ENCODE measurements at places on chromosomes 12 and 14.
A peak's percentile ranks its signal among the peaks of the same experiment; 100 is the strongest.

DNA sequence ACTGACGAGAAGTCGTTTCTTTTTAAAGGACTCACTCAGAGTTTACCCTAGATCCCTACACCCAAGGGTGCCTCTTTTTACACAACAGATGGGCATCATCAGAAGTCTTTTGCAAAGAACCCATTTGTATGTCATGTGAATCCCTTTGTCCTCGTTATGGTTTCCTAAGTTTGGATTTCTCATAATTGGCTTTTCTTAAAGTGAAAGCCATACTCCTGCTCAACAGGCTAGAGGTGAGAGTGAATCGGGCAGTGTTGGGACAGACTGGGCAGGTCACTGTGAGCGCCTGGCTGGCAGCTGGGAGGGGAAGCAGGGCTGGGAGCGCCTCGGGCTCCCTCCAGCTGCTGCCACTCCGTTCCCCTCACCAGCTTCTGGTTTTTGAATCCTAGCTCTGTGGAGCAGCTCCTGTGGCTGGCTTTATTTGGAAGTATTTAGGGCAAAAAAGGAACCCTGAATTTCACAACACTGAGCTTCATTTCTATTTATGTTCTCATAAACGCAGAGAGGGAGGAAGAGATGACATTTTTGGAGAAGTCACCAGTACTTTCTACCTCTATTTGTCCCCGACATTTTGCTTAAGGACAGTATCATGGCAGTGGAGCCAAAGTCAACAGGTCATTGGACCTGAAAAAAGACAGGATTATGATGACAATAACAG lies 63.8 kb upstream of the ACTN1 start:
- DNase-seq = peak; percentile 60

DNA sequence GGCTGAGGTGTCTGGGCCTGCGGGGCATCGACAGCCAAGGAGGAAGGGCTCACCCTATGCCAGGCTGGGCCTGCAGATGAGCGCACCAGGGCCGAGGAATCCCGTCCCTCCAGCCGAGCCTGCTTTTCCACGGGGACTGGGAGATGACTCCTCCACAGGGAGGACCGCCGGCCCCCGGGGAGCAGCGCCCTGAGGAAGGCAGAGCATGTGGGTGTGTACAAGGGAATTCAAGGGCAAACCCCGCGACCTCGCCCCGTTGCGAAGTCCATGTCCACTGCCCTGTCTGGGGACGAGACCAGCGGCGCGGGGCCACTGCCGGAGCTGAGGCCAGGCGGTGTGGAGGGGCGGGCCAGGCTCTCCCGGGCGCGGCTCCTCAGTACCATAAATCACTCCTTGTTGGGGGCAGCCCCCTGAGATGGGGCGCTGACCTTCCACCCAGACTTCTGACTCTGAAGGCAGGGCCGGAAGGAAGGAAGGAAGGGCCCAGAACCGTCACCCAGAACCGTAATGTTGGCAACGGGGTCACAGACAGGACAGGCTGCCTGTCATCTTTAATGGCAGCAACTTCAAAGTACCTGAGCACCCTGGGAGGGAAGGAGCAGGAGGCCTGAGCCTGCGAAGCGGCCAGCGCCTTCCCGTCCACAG lies 52.5 kb downstream of the RNF34 start:
- peak; percentile 20 for DNase-seq

- DNase-seq = no peak
These were observed 39.8 kb upstream of the CMKLR1 start for GRCh38 chr12:108378926-108379325.

GRCh38 chr12:65566751-65567150 lies 257.5 kb upstream of the HMGA2 start:
- DNase-seq = no peak

- DNase-seq = peak; percentile 15
These were observed 24.1 kb downstream of the AHNAK2 start for GRCh38 chr14:104953896-104954656.

DNA sequence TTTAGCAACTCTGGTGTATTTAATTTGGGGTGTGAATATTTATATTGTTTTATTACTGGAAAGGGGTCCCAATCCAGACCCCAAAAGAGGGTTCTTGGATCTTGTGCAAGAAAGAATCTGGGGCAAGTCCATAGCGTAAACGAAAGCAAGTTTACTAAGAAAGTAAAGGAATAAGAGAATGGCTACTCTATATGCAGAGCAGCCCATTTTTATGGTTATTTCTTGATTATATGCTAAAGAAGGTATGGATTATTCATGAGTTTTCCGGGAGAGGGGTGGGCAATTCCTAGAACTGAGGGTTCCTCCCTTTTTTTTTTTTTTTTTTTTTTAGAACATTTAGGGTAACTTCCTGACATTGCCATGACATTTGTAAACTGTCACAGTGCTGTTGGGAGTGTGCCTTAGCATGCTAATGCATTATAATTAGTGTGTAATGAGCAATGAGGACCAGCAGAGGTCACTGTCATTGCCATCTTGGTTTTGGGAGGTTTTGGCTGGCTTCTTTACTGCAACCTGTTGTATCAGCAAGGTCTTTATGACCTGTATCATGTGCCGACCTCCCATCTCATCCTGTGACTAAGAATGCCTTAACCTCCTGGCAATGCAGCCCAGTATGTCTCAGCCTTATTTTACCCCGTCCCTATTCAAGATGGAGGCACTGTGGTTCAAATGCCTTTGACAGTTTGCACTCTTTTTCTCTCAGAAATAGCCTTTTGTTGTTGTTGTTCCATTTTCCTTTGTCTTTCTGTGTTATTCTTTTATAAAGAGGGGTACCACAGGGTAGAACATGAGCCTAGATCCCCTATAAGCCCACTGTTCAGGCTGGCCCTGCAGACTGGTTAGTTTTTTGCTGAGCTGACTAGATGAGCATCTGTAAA lies 75.5 kb upstream of the DCD start:
- DNase-seq = no peak

GRCh38 chr14:83566567-83566966 lies 1963.4 kb upstream of the FLRT2 start:
- no peak for DNase-seq

DNA sequence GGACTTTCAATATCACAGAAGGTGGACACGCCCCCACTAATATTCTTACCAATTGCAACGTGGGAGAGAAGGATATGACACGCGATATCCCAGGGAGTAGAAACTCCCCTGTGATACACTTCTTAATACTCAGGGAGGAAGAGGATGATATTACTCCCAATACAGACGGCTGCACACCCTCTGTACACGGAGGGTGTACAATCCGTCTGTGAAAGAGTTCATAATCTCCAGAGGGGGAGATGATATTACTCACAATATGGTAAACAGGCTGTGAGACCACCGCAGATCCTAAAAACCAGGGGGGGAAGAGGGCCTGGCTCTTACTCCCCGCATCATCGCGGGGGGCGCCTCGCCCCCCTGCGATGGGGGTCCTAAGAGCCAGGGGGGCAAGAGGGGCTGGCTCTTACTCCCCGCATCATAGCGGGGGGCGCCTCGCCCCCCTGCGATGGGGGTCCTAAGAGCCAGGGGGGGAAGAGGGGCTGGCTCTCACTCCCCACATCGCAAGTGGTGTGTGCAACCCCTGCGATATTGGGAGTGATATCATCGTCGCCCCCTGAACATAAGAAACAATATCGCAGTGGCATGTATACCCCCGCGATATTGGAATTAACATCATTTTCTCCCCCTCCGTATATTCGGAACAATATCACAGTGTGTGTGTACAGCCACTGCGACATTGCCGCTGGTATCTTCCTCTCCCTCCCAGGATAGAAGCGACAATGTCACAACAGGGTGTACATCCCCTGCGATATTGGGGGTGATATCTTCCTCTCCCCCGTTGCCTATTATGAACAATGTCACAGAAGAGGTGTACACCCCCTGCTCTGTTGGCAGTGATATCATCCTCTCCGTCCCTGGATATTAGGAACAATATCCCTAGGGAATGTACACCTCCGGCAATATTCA lies 8.9 kb upstream of the CLEC6A start:
- no peak for DNase-seq

- DNase-seq = no peak
These were observed 26.3 kb downstream of the EML1 start for GRCh38 chr14:99819514-99819913.

DNA sequence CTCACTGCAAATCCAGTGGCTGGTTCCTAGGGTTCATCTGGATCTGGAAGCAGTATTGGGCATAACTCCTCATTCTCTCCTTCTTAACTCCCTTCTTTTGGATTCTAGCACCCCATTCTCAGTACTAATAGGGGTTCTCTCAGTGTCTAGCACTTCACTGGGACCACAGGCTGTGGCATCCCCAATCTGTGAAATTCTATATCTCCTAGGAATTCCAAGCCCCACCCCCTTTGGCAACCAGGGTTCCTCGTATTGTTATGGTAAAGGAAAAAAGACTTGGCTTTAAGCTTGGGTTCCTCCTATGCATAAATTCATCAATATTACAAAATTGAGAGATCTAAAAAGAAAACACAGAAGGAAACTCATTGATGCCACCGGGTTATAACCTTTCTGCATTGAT lies 45.0 kb upstream of the FBXO21 start:
- no peak for DNase-seq

GRCh38 chr12:26021534-26021933 lies 63.1 kb downstream of the RASSF8 start:
- no peak for DNase-seq

GRCh38 chr12:75471902-75472890 lies 8.4 kb upstream of the GLIPR1 start:
- DNase-seq = no peak

GRCh38 chr14:102811971-102812370 lies 34.7 kb downstream of the TRAF3 start:
- DNase-seq = no peak

- DNase-seq = peak; percentile 42
These were observed 232.1 kb downstream of the NAV3 start for GRCh38 chr12:78062786-78063185.

GRCh38 chr12:103334466-103334865 lies 161.3 kb downstream of the C12orf42 start:
- no peak for DNase-seq

- no peak for DNase-seq
These were observed 520.8 kb downstream of the FLRT2 start for GRCh38 chr14:86050757-86051156.

GRCh38 chr12:122395319-122395718 lies 27.1 kb downstream of the CLIP1 start:
- no peak for DNase-seq

DNA sequence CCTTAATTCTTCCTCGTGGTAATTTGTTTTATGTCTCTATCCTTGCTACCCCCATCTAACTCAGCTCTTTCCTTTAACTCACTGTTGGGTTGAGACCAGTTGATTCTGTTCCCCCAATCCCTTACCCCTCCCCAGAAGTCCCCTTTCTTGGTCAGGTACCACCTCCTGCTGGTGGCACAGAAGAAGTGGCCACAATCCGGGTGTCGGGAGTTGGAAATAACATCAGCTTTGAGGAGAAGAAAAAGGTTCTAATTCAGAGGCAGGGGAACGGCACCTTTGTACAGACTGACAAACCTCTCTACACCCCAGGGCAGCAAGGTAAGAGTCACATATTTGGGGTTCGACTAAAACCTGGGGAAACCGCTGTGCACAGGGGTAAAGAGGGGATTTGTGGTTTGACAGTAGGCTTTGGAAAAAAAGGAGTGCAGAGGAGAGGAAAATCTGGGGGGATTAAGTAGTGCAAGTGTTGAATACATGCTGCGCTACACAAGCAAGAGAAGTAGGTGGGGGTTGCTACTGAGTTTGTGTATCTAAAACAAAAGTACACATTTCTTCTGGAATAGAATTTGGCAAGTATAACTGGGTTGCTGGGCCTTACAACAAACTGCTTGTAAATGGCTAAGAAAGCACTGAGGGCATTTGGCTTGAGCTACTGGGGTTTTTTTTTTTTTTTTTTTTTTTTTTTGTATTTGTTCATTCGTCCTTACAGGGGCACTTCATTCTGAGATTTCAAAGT lies 1.3 kb downstream of the A2ML1 start:
- DNase-seq = no peak

DNA sequence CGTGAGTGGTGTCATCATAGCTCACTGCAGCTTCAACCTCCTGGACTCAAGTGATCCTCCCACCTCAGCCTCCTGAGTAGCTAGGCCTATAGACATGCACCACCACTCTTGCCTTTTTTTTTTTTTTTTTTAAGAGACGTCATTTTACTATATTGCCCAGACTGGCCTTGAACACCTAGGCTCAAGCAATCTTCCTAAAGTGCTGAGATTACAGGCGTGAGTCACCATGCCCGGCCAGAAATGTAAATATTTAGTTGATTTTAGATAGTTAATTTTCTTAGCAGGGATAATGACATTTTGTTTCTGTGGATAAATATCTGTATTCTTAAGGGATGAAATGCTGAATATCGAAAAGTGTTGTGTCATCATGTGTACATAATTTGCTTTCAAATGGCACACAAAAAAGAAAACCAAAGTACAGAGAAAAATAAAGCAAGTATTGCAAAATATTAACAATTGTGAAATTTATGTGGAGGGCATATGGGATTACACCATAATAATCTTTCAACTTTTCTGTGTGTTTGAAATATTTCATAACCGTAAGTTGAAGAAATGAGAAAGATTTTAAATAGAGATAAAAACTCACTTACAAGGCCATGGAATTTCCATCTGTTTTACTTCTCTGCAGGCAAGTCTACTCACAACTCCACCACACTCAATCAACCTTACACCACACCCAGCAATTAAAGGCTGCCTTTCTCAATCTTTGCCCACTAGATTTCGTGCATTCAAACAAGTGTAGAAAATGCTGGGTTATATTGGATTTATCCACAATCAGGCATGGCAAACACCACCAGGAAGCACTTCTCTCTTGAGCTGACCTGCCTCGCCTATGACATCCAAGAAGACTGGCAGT lies 93.7 kb downstream of the SPTSSA start:
- DNase-seq = no peak

DNA sequence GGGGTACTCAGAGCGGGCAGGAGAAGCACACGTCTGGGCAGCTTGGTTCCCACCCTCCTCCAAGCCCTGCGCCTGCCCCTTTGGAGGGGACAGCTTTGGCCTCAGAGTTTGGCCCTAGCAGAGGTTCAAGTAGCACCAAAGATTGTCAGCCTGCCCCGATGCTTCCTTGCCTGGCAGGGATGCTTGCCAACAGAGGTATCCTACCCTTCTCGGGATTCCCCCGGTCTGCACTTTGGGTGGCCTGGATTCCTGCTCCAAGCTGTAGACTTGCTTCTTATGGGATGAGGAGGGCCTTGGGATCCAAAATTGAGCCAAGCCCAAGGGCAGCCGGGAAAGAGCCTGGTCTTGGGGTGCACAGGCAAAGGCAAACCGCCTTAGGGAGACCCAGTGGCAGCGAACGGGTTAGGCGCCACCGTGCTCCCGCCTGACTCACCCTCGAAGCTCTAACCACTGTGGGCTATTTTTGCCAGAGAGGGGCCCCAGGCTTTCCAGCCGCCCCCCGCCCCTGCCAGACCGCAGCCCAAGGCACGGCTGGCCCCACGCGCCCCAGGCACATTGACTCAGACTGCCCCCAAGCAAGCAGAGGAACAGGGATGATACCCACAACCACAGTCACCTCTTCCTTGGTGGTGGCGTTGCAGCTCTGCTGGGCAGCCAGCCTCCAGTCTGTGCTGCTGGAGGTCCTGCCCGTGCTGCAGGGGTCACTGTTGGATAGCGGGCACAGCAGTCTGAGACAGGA lies 847 bp upstream of the WNT10B start:
- DNase-seq = no peak

GRCh38 chr12:39036105-39036504 lies 130.7 kb upstream of the CPNE8 start:
- DNase-seq = no peak

All from left ventricle myocardium superior (tissue), 1 donor.